Stimulated activated CD4-positive, alpha-beta T cell treated with anti-CD3 and anti-CD28 coated beads, Interleukin-12 subunit alpha, Interleukin-12 subunit beta, amount 100 ng/mL, for 24 hours (primary cell): ENCODE measurements at places on chromosomes 1 and 21.

DNA sequence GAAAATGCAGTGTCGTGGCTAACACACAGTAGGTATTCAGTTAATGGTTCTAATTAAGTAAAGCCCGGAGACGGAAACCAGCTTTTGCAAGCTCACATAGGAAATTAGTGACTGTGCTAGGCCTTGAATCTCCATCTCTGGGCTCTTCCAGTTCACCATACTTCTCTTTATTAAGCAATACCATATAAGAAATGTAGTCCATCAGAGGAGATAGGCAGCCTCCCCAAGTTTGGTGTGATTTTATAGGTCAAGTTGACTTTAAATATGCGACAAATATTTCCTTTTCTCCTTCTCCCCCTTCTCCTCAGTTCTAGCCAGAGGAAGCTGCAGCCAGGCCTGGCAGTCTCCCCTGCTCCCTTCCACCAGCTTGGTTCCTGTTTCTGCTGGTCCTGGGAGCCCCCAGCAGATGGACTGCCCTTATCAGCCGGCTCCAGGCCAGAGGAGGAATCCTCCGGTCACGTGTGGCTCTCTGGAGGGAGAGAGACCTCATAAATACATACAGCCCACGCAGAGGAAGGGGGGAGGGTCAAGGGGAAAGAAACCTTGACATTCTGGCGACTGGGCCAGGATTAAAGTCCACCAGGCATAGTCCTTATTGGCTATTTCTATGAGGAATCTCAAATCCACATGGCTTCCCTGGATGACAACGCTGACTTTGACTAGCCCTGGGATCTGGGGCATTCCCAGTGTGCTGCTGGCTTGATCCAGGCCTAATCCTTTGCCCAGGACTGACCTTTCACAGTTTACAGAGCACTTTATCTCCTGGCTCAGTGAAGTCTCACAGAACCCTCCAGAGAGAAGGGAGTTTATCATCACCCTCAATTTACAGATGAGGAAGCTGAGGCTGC, 115.1 kb upstream of the JUN start:
- DNase-seq = no peak

GRCh38 chr1:203206129-203206687, 19.7 kb upstream of the CHI3L1 start:
- no peak for DNase-seq

GRCh38 chr1:86795316-86795715, 90.9 kb downstream of the SH3GLB1 start:
- no peak for DNase-seq

GRCh38 chr1:89900791-89901708, 80.2 kb downstream of the LRRC8D start:
- DNase-seq = no peak

GRCh38 chr1:183609313-183609712, 19.1 kb upstream of the NCF2 start:
- DNase-seq = no peak

DNA sequence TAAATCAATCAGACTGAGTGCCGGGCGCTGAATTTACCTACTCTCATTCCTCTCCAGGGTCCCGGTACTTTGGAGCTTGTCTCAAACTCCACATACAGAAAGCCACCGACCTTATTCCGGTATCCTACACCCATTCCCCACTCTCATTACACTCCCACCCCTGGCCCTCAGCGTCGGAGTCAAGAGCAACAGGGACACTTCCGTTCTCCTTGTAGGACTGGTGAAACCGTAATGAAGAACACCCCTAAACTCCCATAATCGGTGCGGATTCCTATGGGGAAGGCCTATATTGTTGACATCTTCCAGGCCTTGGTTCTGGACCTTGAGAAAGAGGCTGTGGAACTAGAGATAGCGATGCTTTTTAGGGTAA, 798 bp downstream of the ZBED6 start:
- DNase-seq = peak; percentile 17

GRCh38 chr1:20076710-20077461, 6.9 kb downstream of the PLA2G5 start:
- no peak for DNase-seq

DNA sequence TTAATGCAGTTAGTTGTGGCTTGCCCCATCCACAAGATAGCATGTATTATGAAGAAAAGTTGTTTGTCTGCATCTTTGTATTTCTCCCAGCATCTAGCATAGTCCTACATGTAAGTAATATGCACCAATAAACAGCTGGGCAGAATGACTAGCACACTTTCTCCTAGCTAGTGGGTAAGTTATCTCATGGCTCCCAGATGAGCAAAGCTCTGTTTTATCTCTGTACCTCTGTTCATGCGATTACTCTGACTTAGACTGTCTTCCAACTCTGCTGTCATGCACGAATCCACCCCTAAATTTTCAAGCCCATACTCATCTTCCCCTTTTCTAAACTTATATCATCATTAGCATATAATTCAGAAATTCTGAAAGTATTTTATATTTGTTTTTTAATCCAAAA, 37.5 kb upstream of the KCTD3 start:
- no peak for DNase-seq

DNA sequence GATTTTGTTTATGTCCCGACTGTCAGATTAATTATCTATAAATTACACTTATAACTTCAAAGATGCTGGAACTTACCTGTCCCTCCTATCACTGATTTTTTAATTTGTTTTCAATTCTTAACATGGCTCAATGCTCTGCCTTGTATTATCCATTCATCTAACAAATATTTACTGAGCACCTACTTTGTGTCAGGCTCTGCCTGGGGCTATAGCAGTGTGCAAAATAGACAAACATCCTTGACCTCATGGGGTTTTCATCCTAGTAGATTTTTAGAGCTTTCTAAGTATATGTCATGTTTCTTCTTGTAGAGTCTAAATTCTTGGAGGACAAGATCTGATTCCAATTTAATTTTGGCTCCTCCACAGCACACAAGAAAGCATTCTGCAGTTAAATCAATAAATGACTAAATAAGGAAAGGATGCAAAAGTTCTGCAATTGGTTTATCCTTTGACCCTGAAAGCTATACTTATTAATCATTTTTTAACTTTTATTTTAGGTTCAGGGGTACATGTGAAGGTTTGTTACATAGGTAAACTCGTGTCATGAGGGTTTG, 10.8 kb upstream of the SMYD2 start:
- no peak for DNase-seq

DNA sequence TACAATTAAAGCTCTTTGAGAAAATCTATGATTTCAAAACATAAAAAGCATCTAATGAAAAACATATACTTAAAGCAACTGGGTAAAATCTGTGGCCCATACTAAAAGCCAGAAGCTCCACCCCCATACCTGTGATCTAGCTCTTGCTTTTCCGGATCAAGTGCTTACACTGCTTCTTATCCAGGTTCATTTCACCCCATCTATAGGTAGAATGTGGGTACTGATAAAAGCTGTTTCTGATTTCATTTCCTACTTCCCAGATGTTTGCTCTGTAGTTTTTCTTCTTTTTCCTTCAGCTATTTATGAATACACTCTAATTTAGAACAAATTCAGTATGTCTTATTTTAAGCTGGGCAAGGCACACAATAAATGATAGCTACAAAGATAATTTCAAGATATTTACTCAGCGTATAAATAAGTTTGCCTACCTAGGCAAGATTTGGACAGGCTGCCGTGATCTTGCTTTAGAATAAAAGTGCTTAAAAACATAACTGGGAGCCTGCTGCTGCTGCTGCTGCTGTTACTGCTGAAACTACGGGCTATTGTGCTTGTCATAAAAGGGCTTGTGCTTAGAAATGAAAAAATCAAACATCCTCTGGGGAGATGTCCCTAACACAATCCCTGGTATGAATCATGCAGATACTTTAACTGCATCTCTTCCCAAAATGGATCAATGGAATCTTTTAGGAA, 2.1 kb downstream of the SIPA1L2 start:
- no peak for DNase-seq

- no peak for DNase-seq
Observed at GRCh38 chr1:210434223-210434622, 105.5 kb downstream of the HHAT start.

DNA sequence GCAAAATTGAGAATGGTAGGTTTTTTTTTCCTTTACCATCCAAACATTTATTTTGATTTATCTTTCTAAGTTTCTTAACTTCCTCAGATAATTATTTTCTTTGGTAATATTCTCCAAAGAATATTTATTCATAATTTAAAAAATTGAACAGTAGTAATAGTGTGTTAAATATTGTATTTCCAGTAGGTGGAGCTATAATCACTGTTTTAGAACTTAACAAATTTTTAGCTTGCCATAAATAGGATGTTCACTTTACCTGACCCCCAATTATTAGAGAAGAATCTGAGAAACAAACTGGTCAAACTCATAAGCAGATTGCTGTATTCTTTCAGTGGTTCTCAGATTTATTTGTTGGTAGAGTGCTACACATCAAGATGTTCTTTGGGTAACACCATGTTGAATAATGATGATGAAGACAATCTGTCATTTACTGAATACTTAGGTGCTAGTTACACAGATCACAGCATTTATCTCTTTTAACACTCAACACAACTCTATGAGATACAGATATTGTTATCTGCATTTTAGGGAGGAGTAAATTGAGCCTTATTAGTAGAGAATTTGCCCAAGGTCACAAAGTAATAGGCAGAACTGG, 82.4 kb upstream of the GPR88 start:
- no peak for DNase-seq

- no peak for DNase-seq
Observed at GRCh38 chr1:213269829-213270228, 218.8 kb downstream of the RPS6KC1 start.

GRCh38 chr1:9732123-9732971, 80.8 kb downstream of the PIK3CD start:
- no peak for DNase-seq

DNA sequence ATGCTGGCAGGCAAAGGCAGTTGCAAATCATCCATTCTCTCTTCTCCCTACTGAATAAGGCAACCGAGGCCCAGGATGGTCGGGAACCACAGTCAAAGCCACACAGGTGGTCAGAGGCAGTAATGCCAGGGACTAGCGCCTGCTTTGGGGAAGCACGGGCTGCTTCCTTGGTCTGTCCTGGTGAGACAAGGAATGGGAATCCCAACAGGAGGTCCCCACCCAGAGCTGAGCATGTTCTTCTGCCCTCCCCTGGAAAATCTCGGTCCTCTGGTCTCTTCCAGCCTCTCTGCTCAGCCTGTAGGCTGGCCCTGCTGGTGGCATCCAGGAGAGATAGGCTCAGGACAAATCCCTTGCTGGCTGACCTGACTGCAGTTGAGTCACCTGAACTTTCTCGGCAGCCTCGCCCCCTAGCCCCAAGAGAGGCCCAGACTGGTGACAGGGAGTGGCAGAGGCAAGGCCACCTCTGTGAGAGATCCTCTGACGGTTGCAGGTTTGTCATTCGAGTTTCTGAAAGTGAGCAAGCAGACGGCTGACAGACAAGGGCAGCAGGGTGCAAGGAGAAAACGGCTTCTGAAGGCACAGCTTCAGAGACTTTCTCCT, 5.8 kb downstream of the OLIG1 start:
- DNase-seq = no peak

- DNase-seq = peak; percentile 24
Observed at GRCh38 chr1:166839600-166840308, 479 bp downstream of the POGK start.

- no peak for DNase-seq
Observed at GRCh38 chr1:31714442-31715086, 10.7 kb upstream of the COL16A1 start.

DNA sequence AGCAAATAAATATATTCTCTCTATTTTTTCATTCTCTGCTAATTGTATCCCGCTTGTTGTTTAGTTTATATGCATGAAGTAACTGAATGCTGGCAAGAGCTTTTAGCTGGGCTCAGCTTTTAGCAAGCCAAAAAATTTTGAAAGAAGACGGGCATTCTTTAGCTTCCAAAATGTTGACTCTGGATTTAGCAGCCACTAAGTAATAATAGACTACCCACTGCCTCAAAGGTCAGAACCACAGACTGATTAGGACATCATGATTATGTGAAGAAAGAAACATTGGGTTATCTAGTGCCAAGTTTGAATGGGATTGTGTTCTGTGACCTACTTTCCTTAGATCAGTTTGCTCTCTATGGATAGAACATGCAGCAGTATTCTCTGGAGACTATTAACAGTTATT, 80.3 kb upstream of the DPH5 start:
- no peak for DNase-seq

GRCh38 chr1:158179301-158180041, 1.2 kb upstream of the CD1D start:
- DNase-seq = no peak

GRCh38 chr1:11869650-11870207, 11.0 kb upstream of the NPPB start:
- no peak for DNase-seq

GRCh38 chr1:82843876-82844275, 1043.1 kb downstream of the ADGRL2 start:
- DNase-seq = no peak

GRCh38 chr1:20166051-20166450, 19.8 kb upstream of the UBXN10 start:
- no peak for DNase-seq

GRCh38 chr21:44838951-44839350, 21.1 kb upstream of the SUMO3 start:
- no peak for DNase-seq

GRCh38 chr1:113947388-113948107, 18.4 kb downstream of the HIPK1 start:
- DNase-seq = no peak

DNA sequence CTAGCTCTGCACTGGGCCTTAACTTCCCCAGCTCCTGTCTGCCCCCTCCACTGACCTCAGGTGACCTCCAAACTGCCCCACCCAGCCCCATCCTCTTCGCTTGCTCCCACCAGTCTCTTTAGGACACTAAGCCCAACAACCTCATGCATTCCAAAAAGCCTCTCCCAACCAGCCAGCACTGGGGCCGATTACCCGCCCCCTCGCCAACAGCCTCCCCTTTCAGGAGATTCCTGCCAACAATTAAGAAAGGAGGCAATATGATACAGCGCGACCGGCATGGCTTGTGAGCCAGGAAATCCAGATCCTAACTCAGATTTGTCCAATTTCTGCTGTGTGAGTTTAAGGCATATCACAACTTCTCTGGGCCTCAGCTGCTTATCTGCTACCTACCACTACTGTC, 14.7 kb downstream of the KANK4 start:
- DNase-seq = no peak

DNA sequence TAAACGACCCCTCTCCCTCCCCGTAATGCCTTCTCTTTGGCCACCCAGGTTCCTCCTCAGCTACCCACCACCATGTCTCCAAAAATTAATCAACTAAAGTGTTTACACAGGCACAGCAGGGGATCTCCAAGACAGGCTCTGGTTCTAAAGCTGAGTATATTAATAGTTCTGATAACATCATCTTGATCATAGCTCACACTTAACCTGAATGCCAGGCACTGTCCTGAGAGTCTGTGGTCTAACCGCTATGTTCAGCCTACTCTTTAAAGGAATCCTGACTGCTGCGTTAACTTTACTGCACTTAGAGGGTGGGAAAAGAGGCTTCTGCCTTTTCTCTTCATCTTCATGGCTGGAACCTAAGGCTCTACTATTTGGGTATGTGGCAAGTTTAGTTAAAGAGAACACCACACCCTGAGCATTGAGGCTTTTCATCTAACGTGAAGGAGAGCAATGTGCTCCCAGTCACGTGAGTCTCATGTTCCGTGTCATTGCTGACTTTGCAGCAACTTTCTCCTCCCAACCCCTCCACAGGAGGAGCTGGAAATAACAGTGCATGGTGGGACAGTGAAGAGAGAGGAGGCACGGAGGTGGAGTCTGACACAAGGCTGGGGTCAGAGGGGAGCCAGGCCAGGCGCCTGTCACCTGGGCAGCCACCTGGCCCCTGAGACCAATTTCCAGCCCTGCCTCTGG, 86.4 kb downstream of the FAM78B start:
- DNase-seq = no peak

GRCh38 chr1:78088015-78088414, 42.2 kb downstream of the GIPC2 start:
- no peak for DNase-seq

GRCh38 chr1:95384567-95384966, 150.6 kb downstream of the RWDD3 start:
- DNase-seq = peak; percentile 3
